ENCODE measurements at places on chromosomes 7 and 10.

DNA sequence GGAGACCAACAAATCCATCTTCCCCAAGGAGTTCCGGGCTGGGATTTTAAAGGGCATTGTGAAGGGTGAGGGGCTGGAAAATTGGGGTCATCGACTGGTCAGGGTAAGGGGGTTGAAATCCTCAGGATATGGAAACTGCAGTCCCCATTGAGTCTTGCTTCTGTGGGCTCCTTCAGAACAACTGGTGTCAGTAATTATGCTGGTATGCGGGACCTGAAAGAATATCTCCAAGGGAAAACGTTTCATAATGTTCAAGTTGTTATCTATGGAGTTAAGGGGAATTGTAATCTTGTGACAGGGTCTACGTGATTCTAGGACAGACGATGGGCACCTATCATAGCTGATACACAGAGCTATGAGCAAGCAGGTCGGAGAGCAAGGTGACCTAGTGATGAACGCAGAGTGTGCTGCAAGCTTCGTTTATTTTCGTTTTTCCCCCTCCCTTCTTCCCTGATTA is 494 bp upstream of the RHBDD2 start:
- DNase-seq: no peak

GRCh38 chr10:104642658-104643302 is 1.7 kb downstream of the SORCS3 start:
- DNase-seq: no peak

- DNase-seq: no peak
Observed at GRCh38 chr10:125264757-125265578, 104.6 kb upstream of the CTBP2 start.

DNA sequence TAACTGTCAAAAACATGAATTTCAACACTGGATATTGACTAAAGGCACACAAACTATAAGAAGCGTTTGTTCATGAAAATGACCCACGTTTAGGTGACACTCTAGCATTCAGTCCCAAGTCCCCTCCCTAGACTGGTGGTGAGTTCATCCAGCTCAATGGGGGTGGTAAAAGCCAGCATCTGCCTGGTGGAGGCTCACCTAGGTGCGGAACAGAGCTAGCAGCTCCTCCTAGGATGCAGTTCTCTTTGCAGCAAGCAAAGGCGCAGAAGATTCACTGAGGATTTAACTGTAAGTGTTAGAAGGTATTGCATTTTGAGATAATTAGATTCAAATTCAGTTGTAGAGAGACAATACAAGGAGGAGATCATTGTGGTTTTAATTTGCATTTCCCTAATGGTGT is 87.6 kb downstream of the VSTM2A start:
- DNase-seq: no peak

DNA sequence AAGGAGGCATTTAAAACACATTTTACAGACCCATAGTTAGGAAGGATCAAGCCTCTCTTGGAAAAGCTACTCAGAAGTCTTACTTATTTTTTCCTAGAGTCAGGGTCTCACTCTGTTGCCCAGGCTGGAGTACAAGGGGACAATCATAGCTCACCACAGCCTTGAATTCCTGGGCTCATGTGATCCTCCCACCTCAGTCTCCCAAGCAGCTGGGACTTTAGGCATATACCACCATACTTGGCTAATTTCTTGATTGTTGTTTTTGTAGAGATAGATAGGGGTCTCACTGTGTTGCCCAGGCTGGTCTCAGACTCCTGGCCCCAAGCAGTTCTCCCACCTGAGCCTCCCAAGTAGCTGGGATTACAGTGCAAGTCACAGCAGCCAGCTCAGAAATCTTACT is 354.7 kb upstream of the GALNT17 start:
- no peak for DNase-seq

- DNase-seq: no peak
Observed at GRCh38 chr7:11232462-11232861, 258.8 kb downstream of the PHF14 start.

DNA sequence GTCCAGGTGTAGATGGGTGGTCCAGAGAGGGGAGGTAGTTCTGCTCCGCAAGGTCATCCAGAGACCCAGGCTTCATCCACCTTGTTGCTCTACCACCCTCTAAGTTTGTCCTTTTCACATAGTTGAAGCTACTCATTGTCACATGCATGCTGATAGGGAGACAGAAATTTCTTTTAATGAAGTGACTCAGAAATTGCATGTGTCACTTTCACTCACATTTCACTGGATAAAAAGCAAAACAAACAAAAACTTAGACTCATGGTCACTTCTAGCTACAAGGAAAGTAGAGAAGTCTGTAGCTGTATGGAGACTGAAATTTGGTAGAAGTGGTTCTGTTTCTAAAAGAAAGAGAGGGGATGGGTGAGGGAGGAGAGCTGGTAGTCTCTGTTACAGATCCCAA is 161.9 kb downstream of the SORCS3 start:
- no peak for DNase-seq
